ENCODE measurements at places on chromosomes 2 and 18. TPM values are rescaled to one million over a fixed set of nuclear protein-coding genes. Genes with fewer than 3 reads are reported as not detected.

Gene ICOS
- not detected for total RNA-seq

DNA sequence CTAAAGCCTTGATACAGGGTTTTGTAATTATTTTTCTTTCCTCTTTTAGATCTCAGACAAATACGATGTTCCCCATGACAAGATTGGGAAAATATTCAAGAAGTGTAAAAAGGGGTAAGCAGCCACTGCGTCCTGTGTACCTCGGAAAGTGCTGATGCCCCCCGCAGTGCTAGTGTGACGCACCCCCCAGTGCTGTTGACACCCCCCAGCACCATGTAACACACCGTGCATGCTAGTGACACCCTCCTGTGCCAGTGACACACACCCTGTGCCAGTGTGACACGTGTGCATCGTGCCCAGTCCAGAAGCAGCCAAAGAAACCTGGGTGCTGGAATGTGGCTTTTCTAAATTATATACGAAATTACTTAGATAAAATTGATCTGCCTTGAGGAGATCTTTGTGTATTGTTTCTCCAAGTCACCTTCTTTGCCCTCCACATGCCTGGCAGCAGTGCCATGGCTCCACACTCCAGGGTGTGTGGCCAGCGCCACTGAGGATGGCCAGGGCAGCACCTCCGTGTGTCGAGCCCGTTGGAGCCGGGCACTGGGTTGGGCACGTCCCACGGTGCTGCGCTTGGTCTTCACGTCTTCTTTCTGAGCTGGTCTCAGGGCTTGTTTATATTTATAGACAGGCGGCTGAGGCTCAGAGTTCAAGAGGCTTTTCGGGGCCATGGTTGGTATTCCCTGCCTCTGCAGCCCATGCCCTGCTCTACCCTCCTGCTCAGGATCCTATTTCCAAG is 44.3 kb upstream of the KLF11 start:
- no peak for DNase-seq
- H3K4me1 ChIP-seq, result no peaks in the 10 kb centered on the region
- H3K4me3 ChIP-seq, result no peak overlapping the region
- H3K36me3 ChIP-seq, result peaks cover 7% of the 10 kb centered on the region

GRCh38 chr2:218168016-218168415 is 1.3 kb upstream of the CXCR1 start:
- H3K27me3 ChIP-seq, result peaks cover 51% of the 10 kb centered on the region
- no peaks in the 10 kb centered on the region for H3K36me3 ChIP-seq
- DNase-seq, result no peak
- no peak overlapping the region for H3K27ac ChIP-seq
- no peaks in the 10 kb centered on the region for H3K4me1 ChIP-seq
- no peak overlapping the region for H3K4me3 ChIP-seq

GRCh38 chr18:76544511-76545345 is 49.7 kb upstream of the ZNF516 start:
- peaks cover 6% of the 10 kb centered on the region for H3K4me1 ChIP-seq
- H3K36me3 ChIP-seq, result peaks cover 3% of the 10 kb centered on the region

DNA sequence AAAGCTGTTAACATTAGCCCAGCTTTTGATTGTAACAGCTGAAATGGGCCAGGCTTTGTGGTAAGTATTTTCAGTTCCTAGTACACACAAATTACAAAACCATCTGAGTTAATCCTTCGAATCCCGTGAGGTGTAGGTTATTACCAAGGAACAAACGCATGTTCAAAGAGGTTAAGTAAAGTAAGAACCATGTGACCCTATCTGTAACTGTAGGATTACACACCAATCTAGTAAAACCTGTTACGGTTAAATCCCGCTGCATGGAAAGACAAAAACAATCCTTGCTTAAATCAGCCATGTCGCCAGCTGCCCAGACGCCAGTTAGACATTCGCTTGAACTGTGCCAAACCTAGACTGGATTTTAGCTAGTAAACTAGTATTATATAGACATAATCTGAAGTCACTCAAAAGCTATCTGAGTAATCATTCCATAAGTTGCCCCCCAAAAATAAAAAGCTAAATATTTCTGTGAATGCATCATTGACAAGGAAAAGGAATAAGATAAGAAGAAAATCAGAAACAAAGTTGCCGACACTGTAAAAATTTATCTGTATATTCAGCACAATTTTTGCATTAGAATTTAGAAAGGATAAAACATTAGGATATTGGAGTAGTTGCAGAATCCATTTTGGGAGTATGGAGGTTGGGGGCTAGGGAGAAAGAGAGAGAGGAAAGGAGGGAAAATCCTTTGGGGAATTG is 638.0 kb downstream of the CNTNAP5 start:
- H3K27ac ChIP-seq, result no peak overlapping the region
- peaks cover 2% of the 10 kb centered on the region for H3K27me3 ChIP-seq
- no peak for DNase-seq
- no peak overlapping the region for H3K4me3 ChIP-seq
- no peaks in the 10 kb centered on the region for H3K36me3 ChIP-seq

- no peak overlapping the region for H3K27ac ChIP-seq
- H3K27me3 ChIP-seq, result no peaks in the 10 kb centered on the region
- no peaks in the 10 kb centered on the region for H3K4me1 ChIP-seq
These were observed 58.3 kb upstream of the PNPT1 start for GRCh38 chr2:55751966-55752365.

- no peaks in the 10 kb centered on the region for H3K36me3 ChIP-seq
- H3K27ac ChIP-seq, result no peak overlapping the region
- no peak for DNase-seq
- no peak overlapping the region for H3K4me3 ChIP-seq
- H3K4me1 ChIP-seq, result no peaks in the 10 kb centered on the region
These were observed 21.4 kb upstream of the AGAP1 start for GRCh38 chr2:235472443-235472842.

GRCh38 chr2:109451671-109452070 is 162.1 kb downstream of the SEPTIN10 start:
- H3K4me1 ChIP-seq, result peaks cover 10% of the 10 kb centered on the region
- no peak overlapping the region for H3K4me3 ChIP-seq
- no peak overlapping the region for H3K27ac ChIP-seq
- H3K27me3 ChIP-seq, result no peaks in the 10 kb centered on the region

- no peak overlapping the region for H3K27ac ChIP-seq
- H3K4me3 ChIP-seq, result no peak overlapping the region
- peaks cover 36% of the 10 kb centered on the region for H3K4me1 ChIP-seq
These were observed 183.5 kb downstream of the GLI2 start for GRCh38 chr2:120919216-120919615.

Gene RNASEH1
- 22.5 TPM for total RNA-seq

DNA sequence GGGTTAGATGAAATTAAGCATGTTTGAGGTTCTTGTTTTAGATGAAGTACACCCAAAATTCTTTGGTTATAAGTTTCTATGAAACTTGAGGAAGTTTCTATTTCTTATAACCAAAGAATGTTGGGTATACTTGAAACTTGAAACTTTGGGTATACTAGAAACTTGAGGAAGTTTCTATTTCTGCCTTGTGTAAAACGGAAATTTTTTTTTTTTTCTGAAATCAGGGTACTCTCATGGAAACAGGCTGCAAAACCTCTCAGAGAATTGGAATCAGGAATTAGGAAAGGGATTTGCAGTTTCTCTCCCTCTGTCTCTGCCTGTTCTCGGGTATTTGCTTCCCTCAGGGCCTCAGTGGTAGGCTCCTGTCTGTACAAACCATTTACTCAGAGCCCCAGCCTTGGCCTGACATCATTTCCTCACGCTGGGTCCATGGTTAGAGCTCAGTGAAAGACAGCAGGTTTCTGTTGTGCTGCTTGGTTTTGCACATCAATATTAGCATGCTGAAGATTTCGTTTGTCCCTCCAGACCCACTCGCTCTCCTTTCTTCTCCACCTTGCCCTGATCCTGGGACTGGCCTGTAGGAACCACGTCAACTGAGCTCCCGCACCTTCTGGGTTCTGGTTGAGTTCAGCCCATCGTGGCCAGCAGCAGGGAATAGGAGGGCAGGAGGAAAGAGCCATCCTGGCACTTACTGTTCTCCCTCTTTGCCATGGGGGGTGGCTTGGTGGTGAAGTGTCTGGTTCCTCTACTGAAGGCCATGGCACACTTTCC is 106.4 kb downstream of the POLR1A start:
- H3K4me1 ChIP-seq, result peaks cover 59% of the 10 kb centered on the region
- H3K36me3 ChIP-seq, result no peaks in the 10 kb centered on the region
- H3K4me3 ChIP-seq, result peak overlapping the region; percentile 28
- peak overlapping the region; percentile 99 for H3K27ac ChIP-seq
- no peak for DNase-seq

GRCh38 chr18:67600181-67601180 is 84.0 kb upstream of the DSEL start:
- H3K27ac ChIP-seq, result no peak overlapping the region
- no peak overlapping the region for H3K4me3 ChIP-seq
- peaks cover 3% of the 10 kb centered on the region for H3K36me3 ChIP-seq

Gene TMEM150A
- total RNA-seq, result 15.2 TPM

Gene ZNF142
- total RNA-seq, result 34.1 TPM

- no peaks in the 10 kb centered on the region for H3K27me3 ChIP-seq
- no peak for DNase-seq
- H3K4me1 ChIP-seq, result no peaks in the 10 kb centered on the region
- H3K27ac ChIP-seq, result no peak overlapping the region
- no peak overlapping the region for H3K4me3 ChIP-seq
These were observed 223.5 kb downstream of the EIPR1 start for GRCh38 chr2:3154146-3154545.

- H3K27ac ChIP-seq, result no peak overlapping the region
- peaks cover 9% of the 10 kb centered on the region for H3K27me3 ChIP-seq
- no peaks in the 10 kb centered on the region for H3K36me3 ChIP-seq
- no peaks in the 10 kb centered on the region for H3K4me1 ChIP-seq
- H3K4me3 ChIP-seq, result no peak overlapping the region
These were observed 1.9 kb upstream of the NT5DC4 start for GRCh38 chr2:112718863-112719370.

DNA sequence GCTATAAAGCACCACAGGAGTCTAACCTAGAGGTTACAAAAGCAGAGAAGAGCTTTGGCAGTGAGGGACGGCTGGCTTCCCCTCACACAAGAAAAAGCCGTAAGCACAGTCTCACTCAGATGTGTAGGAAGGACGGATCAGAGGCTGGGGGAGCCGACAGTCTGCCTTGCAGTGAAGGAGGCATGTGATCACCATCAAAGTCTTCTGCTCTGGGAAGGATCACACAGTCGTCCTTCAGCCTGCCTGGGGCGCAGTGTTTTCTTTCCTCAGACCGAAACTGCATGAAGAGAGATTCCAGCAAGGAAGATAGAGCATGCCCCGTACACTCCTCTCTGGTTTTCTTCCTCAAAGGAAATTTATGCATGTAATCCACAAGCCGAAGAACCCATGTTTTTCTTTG is 24.1 kb downstream of the GATA6 start:
- H3K4me1 ChIP-seq, result peaks cover 82% of the 10 kb centered on the region
- DNase-seq, result peak; percentile 51
- peaks cover 20% of the 10 kb centered on the region for H3K36me3 ChIP-seq

DNA sequence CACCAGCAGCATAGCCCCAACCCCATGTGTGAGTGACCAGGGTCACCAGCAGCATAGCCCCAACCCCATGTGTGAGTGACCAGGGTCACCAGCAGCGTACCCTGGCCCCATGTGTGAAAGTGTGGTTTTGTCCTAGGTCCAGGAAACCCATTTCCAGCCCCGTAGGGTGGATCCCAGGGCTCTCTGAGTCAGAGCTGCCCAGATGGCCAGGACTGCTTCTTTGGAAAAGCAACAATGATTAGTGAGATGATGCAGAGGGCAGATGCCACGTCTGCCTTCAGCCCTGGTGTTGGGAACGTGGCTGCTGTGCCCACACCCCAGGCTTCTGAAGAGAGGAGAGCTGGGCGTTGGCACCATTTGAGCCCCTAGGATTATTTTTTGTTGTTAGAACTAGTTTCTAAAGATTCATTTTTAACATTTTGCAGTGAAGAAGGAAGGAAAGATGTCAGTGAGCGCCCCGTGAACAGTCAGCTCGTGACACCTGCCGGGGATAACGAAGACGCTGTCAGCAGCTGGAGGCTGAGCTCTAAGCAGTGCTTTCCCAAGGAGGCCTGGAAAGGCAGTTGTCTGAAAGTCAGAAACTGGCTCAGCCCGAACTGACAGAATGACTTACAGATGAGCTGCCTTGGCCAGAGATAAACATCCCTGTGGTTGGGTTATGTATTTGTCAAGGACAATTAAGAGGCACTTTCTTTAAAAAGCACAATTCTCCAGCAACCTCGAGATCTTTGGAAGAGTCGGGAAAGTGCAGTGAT is 32.1 kb upstream of the KCNG2 start:
- no peak overlapping the region for H3K27ac ChIP-seq
- H3K4me3 ChIP-seq, result no peak overlapping the region
- peaks cover 19% of the 10 kb centered on the region for H3K27me3 ChIP-seq
- no peak for DNase-seq
- peaks cover 2% of the 10 kb centered on the region for H3K4me1 ChIP-seq

GRCh38 chr2:146451972-146452371 is 1392.9 kb upstream of the ACVR2A start:
- no peak for DNase-seq
- no peaks in the 10 kb centered on the region for H3K4me1 ChIP-seq
- no peaks in the 10 kb centered on the region for H3K36me3 ChIP-seq

DNA sequence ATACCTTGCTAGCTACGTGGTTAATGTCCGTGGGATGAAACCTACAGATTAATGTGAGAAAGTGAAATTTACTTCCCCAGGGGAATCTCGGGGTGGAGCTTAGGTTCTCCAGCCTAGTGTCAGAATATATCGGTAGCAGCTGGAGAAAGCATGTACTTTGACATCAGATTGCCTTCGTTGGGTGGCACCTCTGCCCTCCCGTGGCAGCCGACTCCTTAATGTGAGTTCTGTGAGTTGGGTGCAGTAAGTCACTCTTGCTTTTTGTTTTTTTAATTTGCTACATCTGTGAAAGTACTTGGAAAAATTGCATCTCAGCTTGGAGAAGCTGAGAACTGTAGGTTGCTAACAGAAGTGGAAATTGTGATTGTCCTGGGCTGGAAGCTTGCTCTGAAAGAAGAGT is 3.6 kb downstream of the KLF11 start:
- no peak overlapping the region for H3K4me3 ChIP-seq
- H3K36me3 ChIP-seq, result peaks cover 10% of the 10 kb centered on the region
- peak overlapping the region; percentile 3 for H3K27ac ChIP-seq
- H3K27me3 ChIP-seq, result no peaks in the 10 kb centered on the region
- DNase-seq, result no peak

DNA sequence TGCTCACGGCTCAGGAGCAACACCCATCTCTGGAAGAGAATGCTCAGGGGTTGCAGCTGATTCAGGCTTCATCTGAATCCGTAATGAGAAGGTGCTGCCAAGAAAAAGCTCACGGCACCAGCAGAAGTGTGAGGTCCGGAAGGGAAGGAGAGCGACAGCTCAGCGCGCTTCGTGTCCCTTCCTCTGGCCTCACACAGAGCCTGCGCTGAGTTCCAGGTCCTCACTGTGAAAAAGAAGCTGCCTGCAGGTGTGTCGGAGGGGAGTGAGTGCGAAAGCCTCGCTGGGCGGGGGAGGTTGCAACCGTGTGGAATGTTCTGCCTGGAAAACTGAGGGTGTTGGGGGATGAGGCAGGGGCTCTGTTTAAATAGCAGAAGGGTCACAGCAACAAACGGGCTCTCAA is 76.2 kb upstream of the TWIST2 start:
- no peak overlapping the region for H3K27ac ChIP-seq
- peaks cover 78% of the 10 kb centered on the region for H3K27me3 ChIP-seq
- no peak for DNase-seq
- no peaks in the 10 kb centered on the region for H3K36me3 ChIP-seq

DNA sequence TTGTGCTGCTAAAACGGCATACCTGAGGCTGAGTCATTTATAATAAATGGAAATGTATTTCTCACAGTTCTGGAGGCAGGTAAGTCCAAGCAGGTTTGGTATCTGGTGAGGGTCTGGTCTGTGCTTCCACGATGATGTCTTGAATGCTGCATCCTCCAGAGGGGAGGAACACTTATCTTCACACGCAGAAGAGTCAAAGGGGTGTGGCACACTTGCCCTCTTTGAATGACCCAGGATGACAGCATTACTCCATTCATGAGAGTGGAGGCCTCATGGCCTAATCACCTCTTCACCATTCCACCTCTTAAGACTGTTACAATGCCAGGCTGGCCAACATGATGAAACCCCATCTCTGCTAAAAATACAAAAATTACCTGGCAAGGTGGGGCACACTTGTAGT is 61.0 kb downstream of the NCAPH start:
- H3K27me3 ChIP-seq, result peaks cover 47% of the 10 kb centered on the region
- H3K36me3 ChIP-seq, result no peaks in the 10 kb centered on the region
- H3K4me1 ChIP-seq, result no peaks in the 10 kb centered on the region
- no peak for DNase-seq
